ENCODE measurements at places on chromosomes 4 and X.

- DNase-seq = no peak
Observed at GRCh38 chr4:123393721-123394120, 2.9 kb upstream of the SPRY1 start.

GRCh38 chrX:43815209-43815608, 67.0 kb downstream of the MAOB start:
- DNase-seq = no peak

- DNase-seq = peak; percentile 36
Observed at GRCh38 chr4:6198768-6199421, 1.5 kb downstream of the JAKMIP1 start.

DNA sequence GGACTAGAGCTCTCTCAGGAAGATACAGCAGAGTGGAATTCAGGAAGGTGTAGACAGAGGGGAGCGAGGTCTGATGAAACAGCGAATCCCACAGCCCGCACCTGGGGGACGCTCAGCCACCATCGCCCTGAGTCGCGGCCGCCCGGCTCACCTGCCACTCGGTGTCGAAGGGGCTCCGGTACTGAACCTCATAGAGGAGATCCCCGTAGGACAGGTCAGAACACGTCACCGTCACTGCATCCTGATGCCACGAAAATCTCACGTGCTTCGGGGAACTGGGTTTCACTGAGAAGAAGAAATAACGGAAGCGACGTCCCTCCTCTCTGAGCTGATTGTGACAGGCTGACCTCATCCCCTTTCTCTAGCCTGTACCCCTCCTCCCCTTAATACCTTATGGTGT, 10.2 kb downstream of the CRLF2 start:
- DNase-seq = no peak

- DNase-seq = no peak
Observed at GRCh38 chr4:151983854-151984253, 223.0 kb upstream of the GATB start.

DNA sequence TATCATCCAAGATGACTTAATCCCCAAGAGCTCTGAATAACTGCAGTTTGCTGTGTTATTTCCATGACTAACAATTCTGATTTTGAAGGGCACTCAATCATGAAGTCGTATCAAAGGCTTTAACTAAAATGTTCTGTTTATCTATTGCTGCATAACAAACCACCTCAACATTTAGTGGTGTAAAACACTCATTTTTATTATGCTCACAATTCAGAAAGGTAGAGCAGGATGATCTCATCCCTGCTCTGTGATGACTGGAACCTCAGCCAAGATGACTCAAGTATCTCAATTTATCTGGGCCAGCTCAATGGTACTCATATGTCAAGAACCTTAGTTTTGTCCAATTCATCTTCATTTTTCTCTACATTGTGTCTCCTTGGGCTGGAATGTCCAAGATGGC, 451.1 kb downstream of the PPARGC1A start:
- no peak for DNase-seq

DNA sequence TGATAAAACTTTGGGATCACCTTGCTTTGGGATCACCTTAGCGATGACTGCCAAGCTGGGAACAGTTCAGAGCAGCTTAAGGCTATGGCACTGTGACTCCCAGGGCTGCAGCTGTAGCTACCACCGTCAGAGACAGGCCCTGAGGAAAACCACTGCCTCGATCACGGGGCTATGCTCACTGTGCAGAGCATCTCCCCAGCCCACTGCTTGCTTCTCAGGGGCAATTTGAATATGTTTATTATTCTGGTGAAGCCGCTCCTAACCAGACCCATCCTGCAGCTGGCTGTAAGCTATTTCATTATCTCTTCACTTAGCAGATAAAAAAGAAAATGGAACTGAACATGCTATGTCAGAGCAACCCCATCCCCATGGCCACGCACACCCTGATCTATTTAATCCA, 328.5 kb downstream of the EVC2 start:
- DNase-seq = no peak

DNA sequence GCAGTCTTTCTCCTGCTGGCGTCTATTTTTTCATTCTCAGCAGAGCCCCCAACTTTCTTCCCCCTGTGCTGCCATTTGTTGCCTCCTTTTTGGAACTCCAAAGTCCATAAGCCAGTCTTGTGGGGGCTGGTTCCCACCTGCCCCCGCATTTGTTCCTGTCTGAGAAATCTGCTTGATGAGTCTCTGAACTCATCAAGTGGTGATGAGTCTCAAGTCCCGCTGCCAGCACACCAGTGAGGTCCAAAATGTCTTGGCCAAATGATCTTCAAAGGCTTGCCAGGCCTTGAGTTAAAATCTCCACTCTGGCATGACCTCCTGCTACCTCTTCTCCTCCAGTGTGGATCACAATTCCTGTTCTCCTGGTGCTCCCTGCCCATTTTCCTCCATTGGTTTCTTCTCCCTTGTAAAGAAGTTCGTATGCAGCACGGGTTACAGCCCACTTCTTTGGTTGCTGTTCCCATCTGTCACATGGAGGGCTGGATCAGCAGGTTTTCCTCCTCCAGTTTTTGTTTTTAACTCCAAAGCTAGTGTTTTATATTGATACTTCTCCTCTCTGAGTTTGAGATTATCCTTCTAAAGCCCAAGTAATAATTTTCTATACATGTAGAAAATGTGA, 72.7 kb upstream of the LIMCH1 start:
- no peak for DNase-seq

- no peak for DNase-seq
Observed at GRCh38 chr4:112982680-112983079, 66.8 kb upstream of the ANK2 start.

DNA sequence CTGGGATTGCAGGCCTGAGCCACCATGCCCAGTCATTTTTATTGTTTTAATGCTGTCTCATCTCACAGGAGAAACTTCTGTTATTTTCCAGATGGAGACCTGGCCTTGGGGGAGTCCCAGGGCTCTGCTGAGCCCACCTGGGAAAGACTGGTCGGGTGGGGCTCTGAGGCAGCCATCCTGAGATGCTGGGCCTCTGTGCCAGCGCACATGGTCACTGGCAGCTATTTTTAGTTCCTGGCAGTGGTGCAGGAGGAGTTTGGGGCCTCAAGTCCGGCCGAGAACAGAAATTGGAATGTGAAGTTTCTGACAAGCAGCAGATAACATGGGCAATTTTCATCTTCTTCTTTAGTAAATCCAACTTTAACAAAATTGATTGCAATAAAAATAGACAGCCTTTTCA, 44.5 kb downstream of the SORCS2 start:
- DNase-seq = no peak

- DNase-seq = no peak
Observed at GRCh38 chr4:112315446-112315845, 18.3 kb downstream of the ALPK1 start.

GRCh38 chrX:121457096-121457495, 409.7 kb downstream of the GLUD2 start:
- no peak for DNase-seq

- no peak for DNase-seq
Observed at GRCh38 chr4:75142850-75143249, 209.9 kb downstream of the PARM1 start.

DNA sequence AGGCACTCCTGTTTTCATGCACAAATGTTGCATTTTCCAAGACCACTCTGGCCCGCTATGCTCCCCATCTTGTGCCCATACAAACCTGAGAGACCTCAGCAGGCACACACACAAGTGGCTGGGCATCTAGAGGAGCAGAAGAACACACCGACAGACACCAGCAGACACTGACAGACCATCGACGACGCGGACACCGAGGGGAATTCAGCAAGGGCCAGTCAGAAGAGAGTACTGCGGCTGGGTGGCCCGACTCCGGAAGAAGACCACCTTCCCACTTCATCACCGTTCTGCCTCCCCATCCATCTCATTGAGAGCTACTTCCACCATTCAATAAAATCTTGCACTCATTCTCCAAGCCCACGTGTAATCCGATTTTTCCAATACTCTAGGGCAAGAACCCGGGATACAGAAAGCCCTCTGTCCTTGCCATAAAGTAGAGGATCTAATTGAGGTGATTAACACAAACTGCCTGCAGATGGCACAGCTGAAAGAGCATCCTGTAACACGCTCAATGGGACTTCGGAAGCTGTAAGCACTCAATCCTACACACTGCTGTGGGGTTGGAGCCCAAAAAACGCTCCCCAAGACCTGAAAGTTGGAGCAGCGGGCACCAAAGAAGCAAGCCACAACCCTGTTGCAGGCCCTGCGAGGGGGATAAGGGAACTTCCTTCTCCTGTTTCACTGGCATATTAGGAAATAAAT, 780.9 kb downstream of the ARAP2 start:
- DNase-seq = no peak

DNA sequence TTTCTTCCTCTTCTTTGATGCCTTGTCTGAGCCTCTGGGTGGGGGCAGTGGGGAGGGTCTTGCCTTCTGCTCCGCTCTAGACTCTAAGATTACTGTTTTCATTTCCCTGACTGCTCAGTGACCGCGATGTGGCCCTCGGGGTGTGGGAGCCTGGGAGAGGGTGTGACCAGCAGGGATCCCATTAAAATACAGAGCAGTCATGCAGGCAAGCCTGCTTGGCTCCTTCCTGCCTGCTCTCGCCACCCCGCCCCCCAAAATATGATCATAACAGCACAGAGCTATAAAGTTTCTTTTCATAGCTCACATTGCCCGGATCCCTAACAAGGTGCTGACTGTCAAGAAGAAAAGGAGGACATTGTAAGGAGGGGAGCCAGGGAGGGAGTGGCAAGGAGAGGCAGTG, 332.9 kb downstream of the RAB28 start:
- no peak for DNase-seq

DNA sequence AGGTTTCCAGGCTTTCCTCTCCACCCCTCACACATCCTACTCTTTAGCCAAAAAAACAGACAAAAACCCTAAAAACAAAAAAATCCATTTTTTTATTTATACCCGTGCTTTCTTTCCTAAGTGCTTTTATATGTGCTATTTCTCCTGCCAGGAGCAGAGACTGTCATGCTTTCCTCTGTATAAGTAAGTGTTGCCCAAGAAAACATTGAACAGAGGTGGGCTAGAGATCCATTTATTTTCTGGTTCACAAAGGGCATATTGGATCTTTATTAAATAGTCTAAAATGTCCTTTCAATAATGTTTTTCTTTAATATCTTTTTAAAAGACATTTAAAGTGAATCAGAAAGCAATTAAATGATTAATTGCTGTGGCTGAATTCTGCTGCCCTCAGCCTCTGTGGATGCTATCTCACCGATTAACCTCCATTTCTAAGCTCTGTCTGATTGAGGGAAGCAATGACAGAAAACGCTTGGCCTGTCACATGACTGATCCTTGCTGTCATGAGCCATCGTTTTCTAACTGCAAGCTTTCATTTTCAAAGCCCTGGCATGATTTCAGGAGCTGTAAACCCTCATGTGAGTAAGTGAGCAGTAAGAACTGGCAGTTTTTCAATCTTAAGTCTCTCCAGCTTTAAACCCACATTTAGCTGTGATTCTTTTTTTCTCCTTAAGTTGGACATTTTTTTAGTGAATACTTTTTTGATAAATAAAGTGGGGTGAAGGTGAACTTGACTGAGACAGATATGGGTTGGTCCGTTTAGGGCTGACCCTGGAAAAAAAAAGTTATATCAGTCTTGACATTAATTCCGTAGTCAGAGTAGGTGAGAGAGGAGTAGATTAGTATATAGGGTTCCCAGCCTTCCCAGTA, 180.7 kb upstream of the PGRMC2 start:
- DNase-seq = no peak

DNA sequence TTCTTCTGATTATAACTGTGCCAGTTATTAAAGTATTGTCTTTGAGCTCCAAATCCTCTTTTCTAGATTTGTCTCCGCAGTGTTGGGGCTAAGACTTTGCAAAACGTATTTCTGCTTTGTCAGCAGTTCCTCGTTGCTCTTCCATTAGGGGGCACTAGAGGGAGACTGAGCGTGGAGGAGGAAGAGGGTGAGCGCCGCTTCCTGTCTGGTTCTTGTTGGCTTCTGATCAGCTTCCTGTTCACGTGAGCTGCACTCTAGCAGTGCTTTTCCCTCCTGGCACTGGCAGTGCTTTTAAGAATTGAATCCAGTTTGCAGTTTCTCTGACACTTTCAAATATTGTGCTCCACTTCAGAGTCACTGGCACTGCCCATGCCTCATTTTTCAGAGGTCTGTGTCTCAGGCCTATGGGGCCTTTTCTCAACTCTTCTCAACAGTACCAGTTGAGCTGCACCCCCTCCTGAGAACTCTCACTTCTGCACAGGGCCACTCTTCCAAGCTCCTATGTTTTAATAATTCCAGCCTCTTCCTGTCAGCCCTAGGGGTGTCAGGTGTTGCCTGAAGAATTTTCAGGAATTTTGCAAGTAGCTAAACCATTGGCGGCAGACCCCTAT, 54.4 kb upstream of the LCORL start:
- DNase-seq = peak; percentile 41

- no peak for DNase-seq
Observed at GRCh38 chr4:7089213-7089986, 21.5 kb upstream of the GRPEL1 start.

- DNase-seq = no peak
Observed at GRCh38 chr4:86521373-86521969, 72.6 kb upstream of the PTPN13 start.

GRCh38 chr4:99821918-99822503, 5.4 kb downstream of the DAPP1 start:
- DNase-seq = peak; percentile 25

DNA sequence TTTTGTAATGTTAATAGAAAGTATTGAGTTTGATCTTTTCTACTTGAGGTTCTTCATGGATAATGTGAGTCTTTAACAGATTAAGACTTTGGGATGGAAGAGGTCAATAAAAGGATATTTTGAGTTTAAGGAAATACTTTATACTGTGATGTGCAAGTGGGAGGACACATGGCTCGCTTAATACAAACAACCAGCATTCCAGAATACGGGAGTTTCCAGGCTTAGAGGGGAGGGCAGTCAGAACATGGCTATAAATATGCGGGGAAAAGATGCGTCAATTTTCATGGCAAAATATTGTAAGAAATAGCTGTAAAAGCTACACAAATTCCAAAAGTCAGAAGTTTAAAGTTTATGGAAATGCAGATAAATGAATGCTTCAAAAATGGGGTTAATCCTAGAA, 192.3 kb downstream of the AASDH start:
- no peak for DNase-seq

DNA sequence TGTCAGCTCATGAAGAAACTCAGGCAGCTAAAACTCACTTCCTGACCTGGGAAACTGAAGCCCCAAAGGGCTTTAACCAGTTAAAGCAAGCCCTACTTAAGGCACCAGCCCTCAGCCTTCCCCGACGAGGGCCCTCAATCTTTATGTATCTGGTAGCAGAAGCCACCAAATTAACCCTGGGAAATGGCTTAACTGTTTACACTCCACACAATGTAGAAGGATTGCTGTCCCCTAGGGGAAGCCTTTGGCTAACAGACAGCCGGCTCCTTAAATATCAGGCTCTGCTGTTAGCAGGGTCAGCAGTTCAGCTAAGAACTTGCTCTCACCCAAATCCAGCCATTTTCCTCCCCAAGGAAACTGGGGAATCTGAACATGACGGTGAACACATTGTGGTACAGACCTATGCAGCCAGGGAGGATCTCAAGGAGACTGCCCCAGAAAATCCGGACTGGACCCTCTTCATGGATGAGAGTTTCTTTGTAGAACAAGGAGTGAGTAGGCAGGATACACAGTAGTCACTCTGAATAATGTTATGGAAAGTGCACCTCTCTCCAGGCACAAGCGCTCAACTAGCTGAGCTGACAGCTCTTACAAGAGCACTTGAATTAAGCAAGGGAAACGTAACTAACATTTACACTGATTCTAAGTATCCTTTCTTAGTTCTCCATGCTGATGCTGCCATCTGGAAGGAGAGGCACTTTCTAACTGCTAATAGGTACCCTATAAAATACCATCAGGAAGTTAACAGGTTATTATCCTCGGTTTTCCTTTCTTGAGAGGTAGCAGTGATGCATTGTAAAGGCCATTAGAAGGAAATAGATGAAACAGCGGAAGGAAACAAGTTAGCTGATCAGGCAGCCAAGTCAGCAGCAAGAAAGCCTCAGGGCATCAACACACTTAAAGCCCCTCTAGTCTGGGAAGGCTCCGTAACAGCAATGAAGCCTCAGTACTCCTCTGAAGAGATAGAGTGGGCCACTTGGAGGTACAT, 9.6 kb upstream of the NAF1 start:
- DNase-seq = no peak

Measured in CD4-positive, alpha-beta T cell treated with Interferon alpha-2 for 1 hour (primary cell).